Fibroblast of the aortic adventitia (primary cell): ENCODE measurements at places on chromosomes 7 and 10. TPM values are rescaled to one million over a fixed set of nuclear protein-coding genes. Genes with fewer than 3 reads are reported as not detected.

DNA sequence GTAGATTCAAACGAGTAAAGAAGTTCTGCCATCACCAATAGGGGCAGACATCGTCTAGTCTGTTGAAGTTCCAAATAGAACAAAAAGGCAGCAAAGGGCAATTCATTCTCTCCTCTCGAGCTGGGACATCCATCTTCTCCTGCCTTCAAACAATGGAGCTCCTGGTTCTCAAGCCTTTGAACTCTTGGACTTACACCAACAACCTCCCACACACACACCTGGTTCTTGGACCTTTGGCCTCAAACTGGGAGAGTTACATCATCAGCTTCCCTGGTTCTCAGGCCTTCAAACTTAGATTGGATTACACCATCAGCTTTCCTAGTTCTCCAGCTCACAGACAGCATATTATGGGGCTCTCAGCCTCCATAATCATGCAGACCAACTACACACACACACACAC, 9.8 kb upstream of the GIMAP5 start:
- no peak for DNase-seq

DNA sequence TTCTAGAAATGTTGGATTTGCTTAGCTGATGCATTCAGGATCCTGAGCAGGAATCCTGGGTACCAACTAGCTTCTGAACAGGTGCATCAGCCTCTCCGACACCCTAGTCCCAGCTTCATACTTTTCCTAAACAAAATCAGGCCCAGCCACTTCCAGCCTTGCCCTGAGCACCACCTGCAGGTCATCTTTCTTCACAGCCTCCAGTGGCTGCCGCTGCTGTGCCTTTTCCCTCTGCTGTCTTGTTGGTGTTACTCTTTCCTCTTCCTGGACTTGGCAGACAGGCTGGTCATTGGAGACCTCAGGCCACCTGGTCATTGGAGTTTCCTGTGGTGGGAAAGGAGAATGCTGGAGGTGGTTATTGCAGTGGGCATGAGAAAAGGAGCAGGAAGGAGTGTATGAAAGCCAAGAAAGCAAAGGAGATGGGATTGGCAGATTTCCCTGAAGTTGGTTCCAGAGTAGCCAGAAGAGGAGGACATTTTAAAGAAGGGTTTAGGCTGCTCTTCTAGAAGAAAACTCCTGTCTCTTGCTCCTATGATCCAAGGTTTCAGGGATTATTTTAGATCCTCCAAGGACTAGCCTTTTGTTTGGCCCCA, 48.2 kb upstream of the NFKB2 start:
- DNase-seq = peak; percentile 57

INMT gene
- 2.5 and 219 TPM in 2 replicates for total RNA-seq

- peak; percentile 84 for DNase-seq
Observed at GRCh38 chr7:8109196-8110022, 140.8 kb downstream of the GLCCI1 start.

- DNase-seq = no peak
Observed at GRCh38 chr7:123714296-123715080, 34.3 kb downstream of the WASL start.

DNA sequence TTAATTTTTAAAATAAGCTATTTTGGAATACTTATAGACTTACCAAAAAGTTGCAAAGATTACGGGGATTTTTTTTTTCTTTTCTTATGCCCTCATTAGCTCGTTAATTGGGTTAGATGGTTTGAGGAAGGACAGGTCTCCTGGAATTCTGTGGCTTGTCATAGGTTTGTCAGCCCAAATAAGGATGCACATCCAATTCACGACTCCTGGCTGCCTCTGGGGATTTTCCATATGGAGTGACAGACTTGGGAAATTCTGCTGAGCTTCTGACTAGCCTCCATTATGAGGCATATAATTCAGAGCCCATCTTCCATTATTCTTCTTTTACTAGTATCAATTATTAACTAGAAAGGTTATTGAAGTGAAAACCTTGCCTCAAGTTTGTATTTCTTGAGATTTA, 102.1 kb downstream of the AUTS2 start:
- no peak for DNase-seq

DNA sequence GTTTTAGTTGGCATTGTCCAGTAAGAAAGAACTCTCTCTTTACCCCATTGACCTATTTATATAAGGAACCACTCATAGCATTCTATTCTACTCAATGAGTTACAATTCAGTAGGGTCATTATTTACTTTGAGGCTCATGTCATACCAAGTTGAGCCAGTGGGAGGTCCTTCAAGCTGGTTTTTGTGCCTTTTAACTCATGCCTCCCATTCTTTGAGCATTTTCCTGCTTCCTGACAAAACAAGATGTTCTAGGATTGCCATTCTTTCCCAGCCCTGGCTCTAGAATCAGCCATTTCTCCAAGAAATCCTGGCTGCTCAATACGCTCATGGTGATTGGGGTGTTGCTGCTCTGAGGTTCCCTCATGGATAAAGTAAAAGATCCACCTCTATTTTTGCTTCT, 250.1 kb downstream of the ABCA13 start:
- DNase-seq = no peak

DNA sequence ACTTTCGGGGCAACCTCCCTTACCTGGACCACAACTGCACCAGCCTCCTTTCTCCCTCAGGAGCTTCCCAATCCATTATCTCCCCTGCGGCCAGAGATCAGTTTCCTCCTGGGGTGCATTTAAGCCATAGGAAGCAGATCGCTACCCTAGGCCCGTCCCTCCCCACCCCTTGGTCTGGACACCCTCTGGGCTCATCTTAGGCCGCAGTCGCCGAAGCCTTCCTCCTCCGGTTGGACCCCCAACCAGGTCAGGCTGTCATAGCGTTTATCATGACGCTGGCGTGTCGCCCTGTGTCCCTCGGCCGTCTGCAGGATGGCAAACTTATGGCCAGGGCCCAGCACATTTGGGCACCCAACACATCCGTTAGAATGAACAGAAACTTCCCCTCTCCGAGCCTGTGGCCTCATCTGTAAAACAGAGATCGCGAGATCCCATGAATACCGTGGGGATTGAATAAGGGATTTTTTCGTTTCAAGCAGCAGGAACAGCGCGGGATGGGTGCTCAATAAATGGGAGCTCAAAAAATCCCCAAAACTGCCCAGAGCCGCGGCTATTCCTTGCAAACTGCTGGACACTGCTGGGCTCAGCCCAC, 669 bp upstream of the AP5Z1 start:
- DNase-seq = peak; percentile 79

DNA sequence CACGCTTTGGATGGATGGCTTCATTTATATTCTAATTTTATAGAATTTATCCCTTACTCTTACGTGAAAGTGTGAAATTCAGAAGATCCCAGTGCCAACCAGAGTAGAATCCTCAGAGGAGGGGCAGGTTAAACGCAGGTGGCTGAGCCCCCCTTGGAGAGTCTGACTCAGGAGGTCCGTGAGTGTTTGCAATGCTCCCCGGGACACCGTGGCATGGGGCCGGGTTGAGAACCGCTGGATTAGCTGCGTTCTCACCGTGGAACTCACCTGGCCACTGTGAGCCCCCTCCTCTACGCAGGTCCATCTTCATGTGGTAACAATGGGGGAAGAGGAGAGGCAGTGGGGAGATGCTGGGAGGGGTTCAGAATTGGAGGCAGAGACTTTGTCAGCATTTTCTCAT, 638.0 kb upstream of the MKI67 start:
- no peak for DNase-seq

PDE6C gene
- not detected in 2 replicates for total RNA-seq

GRCh38 chr10:84552478-84552877, 224.1 kb downstream of the CCSER2 start:
- DNase-seq = no peak

GRCh38 chr10:94631077-94631875, 52.3 kb upstream of the CYP2C18 start:
- DNase-seq = no peak

AGBL3 gene
- total RNA-seq = 0.41 and 2.9 TPM in 2 replicates
